ENCODE measurements at places on chromosomes 1 and 21. TPM values are rescaled to one million over a fixed set of nuclear protein-coding genes. Genes with fewer than 3 reads are reported as not detected.

The MAP3K7CL gene
- 6.2 TPM for polyA plus RNA-seq

The LAD1 gene
- 71.7 TPM for polyA plus RNA-seq

The PROK1 gene
- not detected for polyA plus RNA-seq

The ILDR2 gene
- polyA plus RNA-seq = 0.02 TPM

The USP24 gene
- polyA plus RNA-seq = 11.3 TPM
